DMS79 (cell line): ENCODE measurements at places on chromosomes 5 and 9.

GRCh38 chr5:170100066-170100943 lies 5.4 kb upstream of the FOXI1 start:
- peak; percentile 2 for DNase-seq

DNA sequence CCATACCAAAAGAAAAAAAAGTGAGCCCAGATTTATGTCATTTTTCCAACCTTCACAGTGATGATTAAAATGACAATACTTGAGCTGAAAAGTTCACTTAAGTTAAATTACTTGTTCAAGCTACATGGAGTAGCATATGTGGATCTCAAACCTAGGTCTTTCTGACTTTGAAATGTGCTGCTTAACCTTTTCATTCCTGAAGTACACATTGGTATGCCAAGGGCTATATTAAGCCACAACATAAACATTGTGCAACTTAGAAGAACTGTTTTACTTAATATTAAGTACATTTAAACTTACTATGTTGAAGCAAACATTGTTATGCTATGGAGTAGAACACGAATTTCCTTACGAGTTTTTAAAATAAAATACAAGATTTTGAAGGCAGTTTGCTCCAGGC lies 105.0 kb downstream of the GIN1 start:
- no peak for DNase-seq

DNA sequence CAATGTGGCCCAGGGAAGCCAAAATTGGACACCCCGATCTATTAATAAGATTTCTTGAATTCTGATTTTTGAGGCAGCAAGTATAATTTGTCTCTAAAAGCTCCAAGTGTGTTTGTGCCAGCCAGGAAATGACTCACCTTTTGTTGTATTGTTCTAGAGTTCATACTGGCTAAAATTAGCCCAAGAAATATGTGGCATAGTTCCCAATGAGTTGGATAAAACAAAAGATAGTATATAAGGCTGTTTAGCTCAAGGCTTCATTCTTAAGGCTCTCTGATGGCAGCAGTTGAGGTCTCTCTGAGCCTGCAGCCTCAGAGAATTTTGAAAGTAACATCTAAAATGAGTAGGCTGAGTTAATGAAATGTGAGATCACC lies 21.6 kb downstream of the HMGXB3 start:
- DNase-seq, result no peak

- no peak for DNase-seq
Measured at GRCh38 chr5:39200081-39200480, 19.3 kb downstream of the FYB1 start.

GRCh38 chr5:152995214-152995725 lies 495.2 kb upstream of the GRIA1 start:
- DNase-seq, result no peak

DNA sequence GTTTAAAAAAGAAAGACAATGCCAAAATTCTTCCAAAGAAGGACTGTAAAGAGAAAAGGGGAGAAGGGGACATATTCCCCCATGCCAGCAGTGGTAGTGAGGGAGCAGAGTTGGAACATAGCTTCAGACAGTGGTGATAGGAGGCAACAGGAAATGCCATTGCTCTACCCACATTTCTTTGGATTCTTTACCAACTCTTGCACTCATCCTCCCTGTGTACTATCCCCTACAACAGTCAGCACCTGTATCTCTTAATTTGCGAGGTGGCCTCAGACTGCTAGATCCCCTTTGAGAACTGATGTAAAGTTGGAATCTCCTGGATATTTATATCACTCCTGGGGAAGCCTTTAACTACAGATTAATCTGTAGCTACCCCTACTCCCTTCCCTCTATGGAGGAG lies 320.6 kb upstream of the PTGER4 start:
- DNase-seq, result no peak

GRCh38 chr5:37839407-37840052 lies at the start of gene GDNF:
Gene GDNF (minus strand): TSS chr5:37840041. CDS start chr5:37834796, 5,245 bp downstream.
- no peak for DNase-seq

GRCh38 chr5:57703721-57704120 lies 221.1 kb upstream of the ACTBL2 start:
- no peak for DNase-seq

GRCh38 chr5:168207450-168208029 lies 83.9 kb upstream of the WWC1 start:
- DNase-seq, result no peak

DNA sequence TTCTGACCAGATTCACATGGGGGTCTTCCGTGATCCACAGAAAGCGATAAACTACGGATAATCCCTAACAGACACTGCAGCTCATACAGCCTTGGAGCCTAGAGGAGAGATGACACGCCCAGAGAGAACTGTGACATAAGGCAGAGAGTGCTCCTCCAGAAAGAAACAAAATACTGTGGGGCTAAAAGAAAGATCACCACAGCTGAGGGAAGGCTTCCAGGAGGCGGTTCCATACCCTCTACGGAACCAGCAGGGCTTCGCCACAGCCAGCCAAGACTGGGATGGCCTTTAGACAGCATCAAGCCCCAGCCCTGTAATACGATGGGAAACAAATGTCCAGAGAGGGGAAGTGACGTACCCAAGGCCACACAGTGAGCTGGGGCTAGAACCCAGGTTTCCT lies 19.3 kb downstream of the GPX3 start:
- no peak for DNase-seq
